HS-27A (cell line): ENCODE measurements at places on chromosomes 1 and 21.

DNA sequence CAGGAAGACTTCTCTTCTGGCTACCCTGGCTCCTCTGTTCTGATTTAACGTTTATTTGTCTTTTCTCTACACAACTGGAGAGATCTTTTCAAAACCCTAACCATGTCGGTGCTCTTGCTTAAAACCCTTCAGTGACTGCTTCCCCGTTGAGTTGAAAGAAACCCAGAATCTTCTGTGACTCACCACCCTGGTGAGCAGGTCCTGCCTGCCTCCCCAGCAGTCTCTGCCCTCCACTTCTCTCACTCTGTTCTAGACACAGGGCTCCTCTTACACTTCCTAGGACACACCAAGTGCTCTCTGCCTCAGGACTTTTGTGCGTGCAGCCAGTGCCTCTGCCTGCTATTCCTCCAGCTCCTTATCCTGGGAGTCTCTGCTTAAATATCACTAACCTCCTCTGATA, 131.4 kb downstream of the IER5 start:
- DNase-seq: no peak

- DNase-seq: peak; percentile 34
These were observed 78.1 kb upstream of the B3GALT2 start for GRCh38 chr1:193264313-193265065.

GRCh38 chr1:192626366-192627179, 9.4 kb upstream of the RGS13 start:
- DNase-seq: no peak

GRCh38 chr1:221699577-221699976, 42.3 kb downstream of the DUSP10 start:
- DNase-seq: no peak

GRCh38 chr1:180849031-180849775, 63.5 kb upstream of the KIAA1614 start:
- DNase-seq: no peak

DNA sequence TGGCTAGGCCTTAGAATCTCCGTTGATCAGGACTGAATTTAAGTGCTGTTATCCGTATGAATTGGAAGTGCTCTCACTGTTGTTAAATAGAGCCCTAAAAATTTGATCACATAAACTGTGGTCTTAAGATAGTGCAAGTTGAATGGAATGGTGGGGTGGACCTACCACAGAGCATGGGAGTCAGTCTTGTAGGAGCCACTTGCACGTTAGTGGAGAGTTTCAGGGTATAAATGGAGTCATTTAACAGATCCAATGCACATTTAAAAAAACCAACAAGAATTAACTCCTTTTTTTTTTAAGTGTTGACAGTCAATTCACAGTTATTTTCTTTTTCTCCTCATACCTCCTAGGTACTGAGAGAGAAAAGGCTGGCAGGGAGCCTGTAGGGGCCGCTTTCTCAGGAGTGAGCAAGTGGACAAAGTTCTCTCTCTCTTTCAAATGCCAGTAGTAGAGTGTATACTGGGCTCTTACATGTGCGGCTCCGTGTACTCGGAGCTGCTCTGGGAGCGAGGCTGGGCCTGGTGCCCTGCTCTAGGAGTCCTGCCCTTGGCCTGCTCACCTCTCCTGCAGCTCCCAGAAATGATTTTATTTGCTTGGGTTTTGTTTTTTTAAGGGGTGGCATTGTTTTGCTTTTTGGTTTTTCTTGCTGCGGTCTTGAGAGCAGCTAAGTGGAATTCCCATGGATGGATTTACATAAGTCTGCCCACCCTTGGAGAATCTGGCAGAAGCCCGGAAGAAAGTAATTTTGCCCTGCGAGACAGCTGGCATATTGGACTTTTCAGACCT, 91.3 kb downstream of the ATP5PO start:
- no peak for DNase-seq

DNA sequence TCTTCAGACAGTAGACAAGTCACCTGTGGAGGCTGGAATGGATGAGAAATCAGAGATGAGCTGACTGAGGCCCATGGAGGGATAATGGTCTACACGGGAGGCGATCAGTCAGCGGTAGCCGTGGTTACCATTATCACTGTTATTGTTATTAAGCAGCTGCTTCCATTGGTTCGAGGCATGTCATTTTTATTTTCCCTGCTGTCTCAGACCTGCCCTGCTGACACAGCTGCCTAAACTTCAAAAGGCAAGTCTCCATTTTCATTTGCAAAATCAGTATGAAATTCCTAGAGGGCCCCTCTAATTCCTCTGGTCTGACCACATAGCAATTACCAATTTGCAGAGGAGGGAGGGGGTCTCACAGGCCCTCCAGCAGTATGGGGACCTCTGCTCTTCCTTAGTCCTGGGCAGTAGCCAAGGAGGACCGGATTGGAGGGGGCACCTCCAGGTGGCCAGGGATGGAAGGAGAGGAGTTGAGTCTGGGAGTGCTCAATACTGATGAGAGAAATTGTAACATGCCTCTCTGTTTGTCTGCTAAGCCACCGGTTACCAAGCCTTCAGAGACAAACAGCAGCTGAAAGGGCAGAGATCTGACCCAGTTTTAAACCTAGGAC, 184.2 kb downstream of the TRABD2B start:
- no peak for DNase-seq

DNA sequence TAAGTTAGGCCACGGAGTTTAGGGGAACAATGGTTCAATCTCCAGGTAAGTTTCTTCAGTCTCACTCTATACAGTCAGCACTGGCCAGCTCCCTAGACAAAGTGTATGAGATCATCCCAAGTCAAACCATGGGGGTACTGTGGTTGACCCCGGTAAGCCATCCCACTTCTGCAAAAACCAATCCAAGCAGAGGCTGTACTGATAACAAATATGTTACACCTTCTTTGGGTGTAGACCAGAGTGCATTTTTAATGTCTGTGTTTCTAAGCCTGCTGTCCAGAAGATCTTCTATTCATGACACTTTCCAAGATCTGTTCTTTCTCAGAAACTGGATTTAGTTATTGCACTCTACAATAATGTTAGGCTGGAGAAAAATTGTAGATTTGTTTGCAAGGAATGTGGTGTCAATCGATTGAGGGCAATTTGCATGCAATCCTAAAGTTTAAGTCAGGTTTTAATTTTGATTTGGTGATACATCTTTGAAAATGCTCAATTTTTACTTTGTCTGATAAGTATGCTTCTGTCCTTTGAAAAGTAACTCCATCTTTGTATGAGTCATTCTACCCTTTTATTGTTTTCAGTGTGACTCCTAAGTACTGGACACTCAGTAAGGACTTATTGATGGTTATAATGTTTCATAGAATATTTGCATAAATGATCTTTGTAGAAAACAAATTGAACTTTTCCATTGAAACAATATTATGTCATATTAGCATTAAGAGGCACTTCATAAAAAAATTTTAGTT, 152.4 kb downstream of the HLX start:
- no peak for DNase-seq

- DNase-seq: no peak
These were observed 17.7 kb downstream of the COL6A2 start for GRCh38 chr21:46115441-46116188.

GRCh38 chr1:73593364-73593763, 604.6 kb downstream of the LRRIQ3 start:
- no peak for DNase-seq

DNA sequence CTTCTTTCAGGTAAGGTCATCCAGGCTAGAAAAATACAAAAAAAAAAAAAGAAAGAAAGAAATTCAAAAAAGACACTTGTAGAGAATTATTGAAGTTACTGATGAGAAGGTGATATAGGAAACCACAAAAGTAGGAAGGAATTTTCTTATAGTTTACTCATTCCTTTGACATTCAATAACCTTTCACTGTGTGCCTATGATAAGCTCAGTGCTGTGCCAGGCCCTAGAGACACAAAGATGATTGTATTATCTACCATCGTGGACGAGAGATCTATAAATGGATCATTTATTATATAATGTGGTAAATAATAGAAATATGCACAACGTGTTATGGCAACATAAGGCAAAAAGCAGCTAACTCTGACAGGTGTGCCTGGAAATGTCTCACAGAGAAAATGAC, 109.6 kb upstream of the NGF start:
- no peak for DNase-seq

DNA sequence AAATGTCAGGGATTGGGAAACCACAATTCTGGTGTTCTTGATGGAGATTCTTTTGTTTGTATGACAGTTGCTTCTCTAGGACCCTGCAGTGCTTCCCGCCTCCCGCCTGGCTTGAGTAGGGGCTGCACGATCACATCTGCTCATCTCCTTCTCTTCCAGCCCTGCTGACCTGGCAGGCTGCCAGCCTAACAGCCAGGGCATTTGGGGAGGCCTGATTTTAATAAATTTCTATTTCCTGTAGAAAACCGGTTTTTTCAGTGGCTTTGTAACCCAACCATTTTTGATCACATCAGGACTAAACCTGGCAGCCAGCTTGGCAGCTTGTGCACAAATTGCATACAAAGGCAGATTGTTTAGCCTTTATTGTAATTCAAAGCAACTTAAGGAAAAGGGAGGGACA, 78.9 kb downstream of the UBE2U start:
- DNase-seq: no peak

DNA sequence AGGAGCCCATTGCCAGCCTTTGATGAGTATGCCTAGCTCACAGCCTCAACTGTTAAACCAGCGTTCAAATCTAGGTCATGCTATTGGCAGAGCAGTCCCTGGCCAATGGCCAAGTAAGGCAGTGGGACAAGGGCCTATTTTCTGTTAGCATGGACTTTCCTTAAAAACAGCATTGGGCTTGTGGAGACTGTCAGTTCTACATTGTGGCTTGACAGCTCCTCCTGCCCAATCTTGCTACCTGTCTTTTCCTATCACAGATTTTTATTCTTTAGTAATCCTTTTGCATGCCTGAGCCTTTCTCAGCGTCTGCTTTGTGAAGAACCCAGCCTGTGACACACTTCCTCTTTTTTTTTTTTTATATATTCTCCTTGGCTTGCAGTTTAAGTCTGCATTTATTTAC, 56.4 kb downstream of the DIP2A start:
- no peak for DNase-seq

- no peak for DNase-seq
These were observed 205.5 kb downstream of the RYR2 start for GRCh38 chr1:237247442-237247841.

- no peak for DNase-seq
These were observed 10.7 kb downstream of the EPHX1 start for GRCh38 chr1:225820522-225821120.

- no peak for DNase-seq
These were observed 709 bp downstream of the PRELP start for GRCh38 chr1:203476216-203476814.

GRCh38 chr1:161139766-161140165, 7.3 kb upstream of the DEDD start:
- no peak for DNase-seq

DNA sequence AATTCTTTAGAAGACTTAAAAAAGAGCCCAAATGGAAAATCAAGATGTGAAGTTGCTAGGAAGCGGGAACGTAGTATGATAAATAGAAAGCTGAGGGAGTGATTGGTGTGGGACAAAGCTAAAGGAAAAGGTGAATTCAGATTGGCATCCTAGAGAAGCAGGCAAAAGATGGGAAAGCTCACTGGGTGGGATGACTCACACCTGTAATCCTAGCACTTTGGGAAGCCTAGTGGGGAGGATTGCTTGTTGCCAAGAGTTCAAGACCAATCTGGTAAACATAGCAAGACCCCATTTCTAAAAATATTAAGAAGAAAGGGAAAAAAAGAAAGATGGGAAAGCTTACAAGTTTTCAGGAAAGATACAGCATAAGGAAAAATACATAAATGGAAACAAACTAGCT, 1.8 kb downstream of the MRPS21 start:
- no peak for DNase-seq

GRCh38 chr1:68919075-68919474, 422.2 kb upstream of the DEPDC1 start:
- no peak for DNase-seq

DNA sequence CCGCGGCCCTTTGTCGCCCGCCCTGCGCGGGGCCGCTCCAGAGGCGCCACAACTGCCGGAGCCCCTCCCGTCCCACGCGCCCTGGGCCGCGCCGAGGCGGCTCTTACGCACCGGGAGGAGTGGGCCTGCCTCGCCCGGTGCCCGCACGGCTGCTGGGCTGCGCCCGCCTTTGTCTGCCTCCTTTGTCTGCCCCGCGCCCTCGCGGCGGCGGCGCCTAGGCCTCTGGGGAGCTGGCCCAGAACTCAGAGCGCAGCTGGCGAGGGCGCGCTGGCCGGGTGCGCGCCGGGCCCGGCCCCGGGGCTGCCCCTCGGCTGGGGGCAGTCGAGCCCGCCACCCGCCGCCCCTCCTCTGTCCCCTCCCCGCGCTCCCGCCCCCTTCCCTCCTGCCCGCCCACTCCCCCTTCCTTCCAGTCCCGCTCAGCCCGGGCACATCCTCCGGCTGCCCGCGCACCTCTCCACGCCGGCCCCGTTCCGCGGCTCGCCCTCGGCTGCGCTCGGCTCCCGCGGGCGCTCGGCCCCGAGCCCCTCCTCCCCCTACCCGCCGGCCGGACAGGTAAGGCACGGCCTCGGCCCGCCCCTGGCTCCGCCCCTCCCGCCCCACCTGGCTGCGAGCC, at the start of gene DRAXIN:
TSS of gene DRAXIN (plus strand) at position 409 of the 613 bp plus-strand sequence. CDS start 14,549 bp downstream, outside the sequence.
- DNase-seq: no peak

GRCh38 chr1:57591842-57592241, 168.0 kb upstream of the DAB1 start:
- DNase-seq: no peak

- no peak for DNase-seq
These were observed 21.6 kb upstream of the PCP4 start for GRCh38 chr21:39845571-39846130.

DNA sequence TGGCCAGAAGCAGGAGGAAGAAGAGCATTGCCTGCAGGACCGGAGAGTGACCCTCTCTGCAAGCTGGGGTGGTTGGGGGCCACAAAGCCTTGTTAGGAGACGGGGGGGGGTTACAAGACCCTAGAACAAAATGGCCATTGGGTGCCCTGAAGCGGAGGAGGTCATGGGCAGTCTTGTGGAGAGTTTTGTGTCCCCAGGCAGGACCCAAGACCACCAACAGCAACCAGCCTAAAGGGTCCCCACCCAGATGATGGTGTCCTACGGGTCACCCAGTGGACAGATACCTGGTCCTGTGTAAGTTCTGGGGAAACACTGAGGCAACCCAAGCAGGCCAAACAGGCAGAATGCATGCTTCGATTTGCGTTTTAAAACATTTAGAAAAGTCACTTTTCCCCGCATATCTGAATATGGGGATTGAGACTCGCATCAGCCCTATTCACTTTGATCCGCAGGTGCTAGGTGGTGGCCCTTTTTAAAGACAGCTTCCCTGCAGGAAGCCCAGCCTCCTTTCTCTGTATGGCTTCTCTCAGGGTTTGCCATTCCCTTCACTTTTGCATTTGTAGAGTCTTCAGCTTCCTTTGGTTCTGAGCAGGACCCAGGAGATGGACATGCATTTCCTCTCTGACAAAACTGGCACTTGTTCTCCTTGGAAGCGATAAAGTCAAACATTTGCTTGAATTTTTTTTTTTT, 21.1 kb downstream of the GNG4 start:
- no peak for DNase-seq

DNA sequence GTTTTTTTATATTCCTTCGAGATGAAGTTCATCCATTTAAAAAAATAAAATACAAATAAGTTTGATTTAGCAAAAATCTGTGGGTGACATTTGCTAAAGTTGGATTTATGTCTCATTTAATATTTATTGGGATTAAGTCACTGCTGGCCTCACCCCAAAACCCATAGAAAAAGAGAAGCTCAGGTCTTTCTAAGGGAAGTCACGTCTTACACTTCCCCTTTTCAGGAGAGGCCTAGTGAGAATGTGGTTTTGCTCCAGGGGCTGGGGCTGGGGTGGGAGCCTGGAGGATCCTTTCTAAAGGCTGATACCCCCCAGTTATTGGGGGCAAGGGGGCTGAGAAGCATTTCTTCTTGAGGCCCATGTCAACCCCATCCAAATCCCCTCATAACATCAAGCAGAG, 300.3 kb downstream of the DSCAM start:
- no peak for DNase-seq

- no peak for DNase-seq
These were observed 13.0 kb upstream of the ARHGEF16 start for GRCh38 chr1:3441410-3441847.
